ENCODE measurements at places on chromosomes 12 and 14.

- DNase-seq: no peak
Observed at GRCh38 chr12:108640802-108641445, 7.2 kb upstream of the SELPLG start.

DNA sequence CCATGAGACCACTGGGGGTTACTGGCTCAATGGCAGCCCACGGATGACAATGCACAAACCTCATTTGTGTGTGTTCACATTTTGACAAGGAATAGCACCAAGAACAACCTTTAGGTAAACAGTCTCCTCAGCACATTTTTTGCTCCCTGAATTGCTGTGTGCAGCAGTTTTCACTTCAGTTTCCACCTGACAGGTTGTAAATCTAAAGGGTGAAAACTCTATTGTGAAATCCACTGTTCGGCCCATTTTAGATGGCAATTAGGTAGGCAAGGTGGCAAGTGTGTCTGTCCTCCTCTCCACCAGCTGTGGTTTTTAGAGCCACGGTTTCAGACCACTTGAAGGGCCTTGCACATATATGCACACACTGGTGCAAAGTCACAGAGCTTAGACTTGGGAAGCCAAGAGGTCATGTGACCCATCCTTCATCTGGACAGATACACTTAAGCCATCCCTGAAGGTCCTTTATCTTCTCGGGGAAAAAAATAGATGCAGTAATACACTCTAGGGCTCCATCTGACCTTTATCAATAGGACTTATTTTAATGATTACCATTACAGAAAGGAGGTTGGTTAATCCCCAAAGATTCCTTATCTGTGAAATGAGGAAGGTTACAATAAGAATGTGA lies 23.2 kb downstream of the HAL start:
- DNase-seq: no peak

GRCh38 chr14:81971911-81972310 lies 438.3 kb upstream of the SEL1L start:
- no peak for DNase-seq

- DNase-seq: no peak
Observed at GRCh38 chr12:79535751-79536150, 155.0 kb downstream of the PAWR start.

GRCh38 chr14:64059454-64060198 lies 206.8 kb downstream of the SYNE2 start:
- no peak for DNase-seq

DNA sequence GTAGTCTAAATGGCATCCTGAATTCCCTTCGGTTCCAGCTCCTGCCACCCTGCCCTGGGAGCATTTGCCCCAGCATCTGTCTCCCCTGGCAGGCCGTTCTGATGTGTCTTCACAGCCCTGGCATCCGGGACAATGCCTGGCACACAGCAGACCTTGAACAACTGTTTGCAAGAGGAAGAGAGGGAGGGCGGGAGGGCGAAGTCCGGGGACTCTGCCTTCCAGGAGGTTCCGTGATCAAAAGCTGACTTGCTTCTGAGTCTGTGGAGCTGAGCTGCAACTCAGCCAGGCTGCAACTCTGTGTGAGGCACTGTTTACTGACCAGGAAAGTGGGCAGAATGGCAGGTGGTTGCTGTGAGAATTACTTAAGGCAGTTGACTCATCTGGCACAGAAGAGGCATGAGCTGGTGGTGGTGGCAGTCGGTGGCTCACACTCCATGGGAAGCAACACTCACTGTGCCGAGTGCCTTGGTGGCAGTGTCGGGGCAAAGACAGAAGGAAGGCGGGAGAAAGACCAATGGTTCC lies 61.1 kb upstream of the DLK1 start:
- DNase-seq: no peak

Data from stimulated activated CD4-positive, alpha-beta T cell treated with anti-CD3 and anti-CD28 coated beads, Interleukin-4, amount 100 ng/mL, for 24 hours (primary cell).